Frontal cortex (tissue), 4 donors: ENCODE measurements at places on chromosomes 5 and 9. TPM values are rescaled to one million over a fixed set of nuclear protein-coding genes. Genes with fewer than 3 reads are reported as not detected.

Gene LCN10
- not detected for total RNA-seq

Gene AQP3
- total RNA-seq, result not detected

Gene BTNL8
- not detected for total RNA-seq

Gene DNAJC21
- 21.2 TPM for total RNA-seq

Gene SPATA31A3
- not detected for total RNA-seq

Gene LHX6
- 11.8 TPM for total RNA-seq

Gene PCDHA1
- 8.6 TPM for total RNA-seq

Gene URM1
- 17.9 TPM for total RNA-seq

Gene DOK3
- 3.3 TPM for total RNA-seq

Gene CLTB
- 71.3 TPM for total RNA-seq

Gene N4BP3
- 4.1 TPM for total RNA-seq

Gene RNF130
- total RNA-seq, result 56.7 TPM

Gene GDNF
- not detected for total RNA-seq

Gene SH2D3C
- total RNA-seq, result 6.1 TPM

Gene IL33
- 8.6 TPM for total RNA-seq

Gene SPINK1
- total RNA-seq, result not detected

Gene RANBP3L
- total RNA-seq, result 10.6 TPM
